ENCODE measurements at places on chromosomes 11 and 22. TPM values are rescaled to one million over a fixed set of nuclear protein-coding genes. Genes with fewer than 3 reads are reported as not detected.

Gene NFAM1
- total RNA-seq = not detected

Gene TTC28
- 20.3 TPM for total RNA-seq

Gene DNAJC4
- total RNA-seq = 8.5 TPM

Gene CEND1
- 0.96 TPM for total RNA-seq

Gene KDM4E
- not detected for total RNA-seq

Gene XKR3
- not detected for total RNA-seq

Gene EEF1G
- total RNA-seq = 1,480 TPM

Gene NUDT8
- total RNA-seq = 8.8 TPM

Gene ZBTB16
- total RNA-seq = under 0.01 TPM

Gene SLC22A9
- total RNA-seq = not detected

Gene FAM111B
- 21.9 TPM for total RNA-seq

Gene SPON1
- total RNA-seq = 0.85 TPM

Gene IGHMBP2
- total RNA-seq = 11.3 TPM

Gene MUC6
- not detected for total RNA-seq

Gene MOV10L1
- total RNA-seq = 5.1 TPM

Gene ANO5
- not detected for total RNA-seq

Gene C11orf98
- total RNA-seq = 21.4 TPM

Gene PIH1D2
- 1.9 TPM for total RNA-seq

Gene OR6T1
- not detected for total RNA-seq

Gene GDPD4
- not detected for total RNA-seq

Gene APOBEC3B
- total RNA-seq = 13.0 TPM

Gene ALDH3B1
- total RNA-seq = 18.6 TPM

Gene F2
- total RNA-seq = 0.28 TPM

Gene H19
- 9.2 TPM for total RNA-seq

Gene DSCAML1
- total RNA-seq = under 0.01 TPM

Gene RAB38
- 0.28 TPM for total RNA-seq

Gene ESRRA
- total RNA-seq = 31.9 TPM

Gene SLC6A5
- total RNA-seq = not detected

Gene MPEG1
- total RNA-seq = not detected

Gene BAIAP2L2
- total RNA-seq = 1.7 TPM

Gene AQP11
- total RNA-seq = 1.2 TPM

Gene MYRF
- 2.0 TPM for total RNA-seq

Gene OR8G5
- not detected for total RNA-seq

Gene CECR2
- total RNA-seq = 1.1 TPM

Gene DEFB131B
- total RNA-seq = not detected

Gene TAF1D
- total RNA-seq = 316 TPM

Gene MICAL2
- 757 TPM for total RNA-seq

Gene TRIM6
- 5.2 TPM for total RNA-seq

Gene BEST1
- total RNA-seq = 0.96 TPM

Gene AMOTL1
- total RNA-seq = 57.3 TPM

Gene RFPL2
- total RNA-seq = not detected

Gene GPHA2
- not detected for total RNA-seq

Gene MOGAT2
- total RNA-seq = not detected

Gene NELL1
- total RNA-seq = not detected

Gene MMP13
- total RNA-seq = not detected

Gene TRAF6
- total RNA-seq = 6.5 TPM

Measured in regular cardiac myocyte (primary cell).